Pancreas (tissue), 10 donors: ENCODE measurements at places on chromosomes 11 and 22. TPM values are rescaled to one million over a fixed set of nuclear protein-coding genes. Genes with fewer than 3 reads are reported as not detected.

DNA sequence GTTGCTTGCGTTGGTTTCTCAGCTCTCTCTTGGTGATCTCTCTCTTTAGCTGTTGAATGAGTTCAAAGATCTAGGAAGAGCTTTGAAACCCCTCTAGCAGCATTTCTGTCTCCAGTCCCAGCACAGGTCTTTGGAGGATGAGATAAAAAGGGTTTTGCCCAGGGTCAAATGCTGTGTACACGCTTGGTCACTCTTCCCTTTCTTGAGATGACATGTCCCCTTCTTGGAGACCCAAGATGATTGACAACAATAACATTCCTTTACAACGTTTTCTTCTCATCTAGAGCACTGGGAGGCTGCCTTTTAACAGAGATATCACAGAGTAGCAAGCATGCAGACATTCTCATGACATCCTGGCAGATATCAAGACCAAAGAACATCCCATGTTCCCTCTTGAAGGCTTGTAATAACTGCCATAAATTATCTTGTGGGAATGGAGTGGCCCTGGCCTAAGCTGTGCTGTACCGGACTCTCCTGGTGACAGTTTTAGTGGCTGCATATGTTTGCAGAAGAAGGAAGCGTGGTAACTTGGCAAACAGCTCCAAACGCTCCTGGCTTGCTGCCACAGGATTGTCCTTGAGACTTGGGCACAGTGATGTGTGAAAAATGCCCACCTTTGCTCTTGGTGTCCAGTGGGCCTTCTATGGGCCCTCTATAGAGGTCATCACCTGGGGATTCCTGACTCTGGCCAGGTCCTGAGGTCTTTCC lies 107.8 kb downstream of the PTPRJ start:
- DNase-seq = no peak
- no peaks in the 10 kb centered on the region for H3K36me3 ChIP-seq
- peak overlapping the region; percentile 11 for H3K27ac ChIP-seq
- peaks cover 11% of the 10 kb centered on the region for H3K4me1 ChIP-seq
- H3K27me3 ChIP-seq = no peaks in the 10 kb centered on the region

Gene RPS19BP1
- total RNA-seq = 39.3 TPM

- H3K4me3 ChIP-seq = no peak overlapping the region
- no peaks in the 10 kb centered on the region for H3K36me3 ChIP-seq
- no peaks in the 10 kb centered on the region for H3K4me1 ChIP-seq
- H3K27ac ChIP-seq = no peak overlapping the region
Observed at GRCh38 chr11:121385688-121386087, 66.4 kb upstream of the SORL1 start.

- H3K36me3 ChIP-seq = no peaks in the 10 kb centered on the region
- no peak overlapping the region for H3K27ac ChIP-seq
- no peaks in the 10 kb centered on the region for H3K4me1 ChIP-seq
- DNase-seq = no peak
- no peaks in the 10 kb centered on the region for H3K27me3 ChIP-seq
Observed at GRCh38 chr11:91859666-91860065, 365.0 kb upstream of the FAT3 start.

GRCh38 chr11:90997241-90997640 lies 774.4 kb upstream of the CHORDC1 start:
- no peak for DNase-seq
- H3K36me3 ChIP-seq = no peaks in the 10 kb centered on the region
- no peak overlapping the region for H3K27ac ChIP-seq
- no peak overlapping the region for H3K4me3 ChIP-seq
- no peaks in the 10 kb centered on the region for H3K4me1 ChIP-seq

DNA sequence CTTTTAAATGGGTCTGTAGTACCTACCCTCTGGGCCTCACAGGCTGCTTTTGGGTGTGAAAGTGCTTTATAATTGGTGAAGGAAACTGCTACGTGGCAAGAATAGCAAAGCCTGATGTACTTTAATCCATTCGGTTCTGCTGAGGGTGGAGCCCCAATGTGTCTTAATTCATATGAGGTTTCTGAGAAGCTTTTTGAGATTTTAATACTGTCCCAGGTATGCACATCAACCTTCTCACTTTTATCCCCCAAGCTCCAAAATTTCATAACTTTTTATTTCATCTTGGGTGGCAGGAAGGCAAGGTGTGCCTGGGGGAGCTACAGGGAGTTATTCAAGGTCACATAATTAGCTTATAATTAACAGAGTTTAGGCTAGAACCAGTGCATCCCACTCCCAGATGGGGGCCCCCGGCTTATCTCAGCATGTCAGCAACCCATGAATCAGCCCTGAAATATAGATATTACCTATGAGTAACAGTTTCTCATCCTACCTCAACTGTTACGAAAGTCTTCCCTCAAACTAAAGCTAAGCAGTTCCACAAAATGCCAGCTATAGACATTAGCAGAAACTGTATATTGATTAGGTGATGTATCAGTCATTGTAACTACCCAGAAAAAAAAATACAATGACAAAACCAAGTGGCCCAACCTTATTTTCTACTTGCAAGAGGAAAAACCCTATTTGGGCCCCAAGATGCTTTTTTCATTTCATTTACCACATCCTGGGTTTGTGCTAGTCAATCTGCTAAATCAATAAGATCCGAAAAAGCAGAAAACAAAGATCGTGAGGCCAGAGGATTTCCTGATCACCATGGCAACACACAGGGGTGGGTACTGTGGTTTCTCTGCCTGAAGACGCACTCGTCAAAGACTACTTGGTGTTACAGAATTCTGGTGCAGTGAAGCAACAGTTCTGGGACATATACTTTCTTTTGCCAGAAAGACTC lies 26.7 kb downstream of the CD44 start:
- no peaks in the 10 kb centered on the region for H3K27me3 ChIP-seq
- DNase-seq = no peak
- H3K4me3 ChIP-seq = no peak overlapping the region
- H3K4me1 ChIP-seq = peaks cover 53% of the 10 kb centered on the region

- no peaks in the 10 kb centered on the region for H3K36me3 ChIP-seq
- H3K4me3 ChIP-seq = no peak overlapping the region
- no peaks in the 10 kb centered on the region for H3K27me3 ChIP-seq
- DNase-seq = no peak
Observed at GRCh38 chr11:12539572-12539971, 134.6 kb upstream of the TEAD1 start.

Gene CHRNA10
- total RNA-seq = 0.70 TPM

Gene PHLDA2
- total RNA-seq = 0.16 TPM

Gene TTC38
- 24.6 TPM for total RNA-seq

DNA sequence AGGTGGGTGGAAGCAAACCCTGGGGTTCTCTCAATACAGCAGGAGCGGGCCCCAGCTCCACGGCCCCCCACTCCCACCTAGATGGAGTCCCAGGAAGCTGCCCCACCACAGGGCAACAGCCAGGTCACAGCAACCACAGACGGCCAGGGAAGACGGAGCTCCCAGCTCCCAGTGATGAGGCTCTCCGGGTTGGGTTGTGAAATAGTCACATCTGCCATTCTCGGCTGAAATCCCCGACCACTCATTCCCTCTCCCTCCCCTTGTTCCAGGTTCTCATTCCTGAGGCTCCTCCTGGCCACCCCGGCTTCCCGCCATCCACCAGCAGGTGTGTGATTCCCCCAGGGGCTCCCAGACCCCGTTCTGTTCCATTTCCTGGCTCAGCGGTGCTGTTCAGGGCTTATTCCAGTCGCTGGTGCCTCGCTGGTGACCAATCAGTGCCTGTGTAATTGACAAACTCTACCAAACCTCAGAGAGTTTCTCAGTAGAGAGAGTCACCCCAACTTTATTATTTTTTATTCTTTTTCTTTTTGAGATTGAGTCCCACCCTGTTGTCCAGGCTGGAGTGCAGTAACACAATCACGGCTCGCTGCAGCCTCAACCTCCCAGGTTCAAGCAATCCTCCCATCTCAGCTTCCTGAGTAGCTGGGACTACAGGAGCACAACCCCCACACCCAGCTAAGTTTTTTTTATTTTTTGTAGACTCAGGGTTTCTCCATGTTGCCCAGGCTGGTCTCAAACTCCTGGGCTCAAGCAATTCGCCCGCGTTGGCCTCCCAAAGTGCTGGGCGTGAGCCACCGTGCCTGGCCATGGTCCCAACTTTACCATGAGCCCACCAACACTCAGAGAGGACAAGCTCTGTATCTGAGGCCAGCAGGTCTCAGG lies 63.2 kb downstream of the SHANK2 start:
- H3K4me3 ChIP-seq = no peak overlapping the region
- H3K27me3 ChIP-seq = no peaks in the 10 kb centered on the region
- H3K4me1 ChIP-seq = no peaks in the 10 kb centered on the region
- peak; percentile 32 for DNase-seq

Gene RASD2
- 0.61 TPM for total RNA-seq

Gene KDM4E
- not detected for total RNA-seq

- no peak overlapping the region for H3K4me3 ChIP-seq
- H3K4me1 ChIP-seq = no peaks in the 10 kb centered on the region
- no peaks in the 10 kb centered on the region for H3K27me3 ChIP-seq
Observed at GRCh38 chr11:26987731-26988130, 6.2 kb upstream of the FIBIN start.

- H3K27ac ChIP-seq = no peak overlapping the region
- DNase-seq = no peak
- H3K4me3 ChIP-seq = no peak overlapping the region
Observed at GRCh38 chr11:94849839-94850238, 81.7 kb downstream of the AMOTL1 start.

GRCh38 chr11:12755510-12756453 lies 81.6 kb downstream of the TEAD1 start:
- H3K4me3 ChIP-seq = no peak overlapping the region
- peaks cover 9% of the 10 kb centered on the region for H3K4me1 ChIP-seq
- H3K27me3 ChIP-seq = no peaks in the 10 kb centered on the region
- H3K36me3 ChIP-seq = no peaks in the 10 kb centered on the region
- H3K27ac ChIP-seq = no peak overlapping the region
